Type B pancreatic cell (in vitro differentiated cells): ENCODE measurements at places on chromosomes 16 and 17. TPM values are rescaled to one million over a fixed set of nuclear protein-coding genes. Genes with fewer than 3 reads are reported as not detected.

Gene CSH1
- not detected in 2 replicates for total RNA-seq

Gene TAC4
- total RNA-seq: not detected in 2 replicates

Gene C16orf54
- 2.1 and 3.3 TPM in 2 replicates for total RNA-seq

Gene KIF19
- 2.0 and 2.9 TPM in 2 replicates for total RNA-seq

Gene SRL
- 1.2 TPM in 1 of 2 replicates, not detected in the other for total RNA-seq

Gene TRPV3
- total RNA-seq: 2.3 and 3.4 TPM in 2 replicates

Gene HYDIN
- total RNA-seq: 5.6 and 19.7 TPM in 2 replicates

- DNase-seq: no peak
- no peak overlapping the region for H3K27ac ChIP-seq
- H3K4me3 ChIP-seq: no peak overlapping the region
- H3K4me1 ChIP-seq: peaks cover 19% of the 10 kb centered on the region
- H3K27me3 ChIP-seq: peaks cover 14% of the 10 kb centered on the region
These were observed 41.5 kb upstream of the CDH5 start for GRCh38 chr16:66324815-66325515.

DNA sequence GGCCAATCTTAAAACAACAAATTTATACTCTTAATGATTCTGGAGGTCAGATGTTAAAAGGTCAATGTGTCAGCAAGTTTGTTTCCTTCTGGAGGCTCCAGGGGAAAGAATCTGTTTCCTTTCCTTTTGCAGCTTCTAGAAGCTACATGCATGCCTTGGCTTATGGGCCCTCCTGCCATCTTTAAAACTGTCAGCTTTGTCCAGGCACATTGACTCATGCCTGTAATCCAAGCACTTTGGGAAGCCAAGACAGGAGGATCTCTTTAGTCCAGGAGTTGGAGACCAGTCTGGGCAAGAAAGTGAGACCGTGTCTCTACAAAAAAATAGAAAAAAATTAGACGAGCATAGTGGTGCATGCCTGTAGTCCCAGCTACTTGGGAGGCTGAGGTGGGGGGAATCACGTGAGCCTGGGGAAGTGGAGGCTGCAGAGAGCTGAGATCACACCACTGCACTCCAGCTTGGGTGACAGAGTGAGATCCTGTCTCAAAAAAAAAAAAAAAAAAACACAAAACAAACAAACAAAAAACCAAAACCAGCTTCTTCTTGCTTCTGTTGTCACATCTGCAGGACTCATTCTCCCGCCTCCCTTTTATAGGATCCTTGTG is 58.3 kb downstream of the NOS2 start:
- DNase-seq: no peak
- no peak overlapping the region for H3K27ac ChIP-seq
- H3K4me1 ChIP-seq: no peaks in the 10 kb centered on the region
- no peak overlapping the region for H3K4me3 ChIP-seq
- no peaks in the 10 kb centered on the region for H3K36me3 ChIP-seq
- no peaks in the 10 kb centered on the region for H3K27me3 ChIP-seq

GRCh38 chr16:87016046-87017035 is 300.9 kb downstream of the C16orf95 start:
- H3K27me3 ChIP-seq: peaks cover 26% of the 10 kb centered on the region
- peaks cover 28% of the 10 kb centered on the region for H3K4me1 ChIP-seq
- no peaks in the 10 kb centered on the region for H3K36me3 ChIP-seq
- H3K27ac ChIP-seq: no peak overlapping the region
- no peak for DNase-seq

- H3K27me3 ChIP-seq: peaks cover 21% of the 10 kb centered on the region
- no peaks in the 10 kb centered on the region for H3K36me3 ChIP-seq
- H3K4me1 ChIP-seq: no peaks in the 10 kb centered on the region
- H3K4me3 ChIP-seq: no peak overlapping the region
- no peak for DNase-seq
- no peak overlapping the region for H3K27ac ChIP-seq
These were observed 12.4 kb downstream of the ACE start for GRCh38 chr17:63489291-63489690.

GRCh38 chr16:3266873-3267537 is 10.6 kb upstream of the MEFV start:
- no peak overlapping the region for H3K4me3 ChIP-seq
- DNase-seq: no peak
- no peaks in the 10 kb centered on the region for H3K36me3 ChIP-seq
- H3K4me1 ChIP-seq: peaks cover 4% of the 10 kb centered on the region

- peaks cover 9% of the 10 kb centered on the region for H3K4me1 ChIP-seq
- peak overlapping the region; percentile 33 for H3K27ac ChIP-seq
- no peaks in the 10 kb centered on the region for H3K36me3 ChIP-seq
These were observed 4.8 kb upstream of the THUMPD1 start for GRCh38 chr16:20746461-20746860.

GRCh38 chr16:3735541-3735940 is 18.2 kb upstream of the TRAP1 start:
- peaks cover 44% of the 10 kb centered on the region for H3K36me3 ChIP-seq
- peak overlapping the region; percentile 22 for H3K27ac ChIP-seq
- H3K4me3 ChIP-seq: no peak overlapping the region
- DNase-seq: no peak

DNA sequence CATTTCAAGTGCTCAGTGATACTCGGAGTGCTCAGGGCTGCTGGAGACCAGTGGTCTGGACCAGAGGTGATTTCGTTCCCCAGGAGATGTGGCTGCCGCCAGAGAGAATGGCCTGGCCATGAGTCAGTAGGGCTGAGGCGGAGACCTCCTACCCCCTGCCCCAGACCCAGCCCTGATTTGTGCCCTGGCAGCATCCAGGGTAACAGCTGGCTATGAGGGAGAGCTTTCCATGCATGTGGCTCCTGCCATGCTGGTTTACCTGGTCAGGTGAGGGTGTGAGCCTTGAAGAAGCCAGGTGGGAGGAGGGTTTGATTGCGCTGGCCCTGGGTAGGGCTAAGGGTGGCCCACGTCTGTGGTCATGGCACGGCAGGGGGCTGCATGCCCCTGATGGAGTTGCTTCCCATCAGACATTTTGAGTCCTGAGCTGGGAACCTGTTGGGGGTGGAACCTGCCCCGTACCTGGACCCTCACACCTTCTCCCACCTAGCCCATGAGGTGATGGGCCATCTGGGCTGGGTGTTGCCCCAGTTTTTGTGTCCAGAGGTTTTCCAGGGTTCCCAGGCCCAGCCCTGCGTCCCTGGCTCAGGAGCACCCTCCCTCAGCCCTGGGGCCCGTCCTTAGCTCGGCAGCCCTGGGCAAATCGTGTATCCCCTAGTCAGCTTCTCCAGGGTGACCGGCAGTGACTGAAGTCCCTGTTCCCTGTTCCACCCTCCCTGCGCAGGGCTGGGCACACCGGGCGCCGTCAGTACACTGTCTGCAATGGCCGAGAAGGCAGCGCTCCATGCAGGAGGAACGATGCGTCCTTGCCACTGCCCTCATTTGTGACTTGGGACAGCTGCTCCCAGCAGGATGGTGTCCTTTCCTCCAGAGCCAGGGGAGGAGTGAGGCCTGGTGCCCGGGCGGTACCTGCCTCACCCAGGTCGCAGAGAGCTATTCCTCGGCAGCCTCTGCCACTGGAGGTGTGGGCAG is 9.0 kb upstream of the CSNK1D start:
- DNase-seq: no peak
- no peaks in the 10 kb centered on the region for H3K27me3 ChIP-seq
- H3K4me1 ChIP-seq: peaks cover 20% of the 10 kb centered on the region
- no peak overlapping the region for H3K27ac ChIP-seq
- H3K36me3 ChIP-seq: no peaks in the 10 kb centered on the region

GRCh38 chr16:26295625-26296304 is 604.0 kb downstream of the HS3ST4 start:
- H3K4me1 ChIP-seq: no peaks in the 10 kb centered on the region
- no peak for DNase-seq
- H3K27ac ChIP-seq: no peak overlapping the region
- no peaks in the 10 kb centered on the region for H3K36me3 ChIP-seq

DNA sequence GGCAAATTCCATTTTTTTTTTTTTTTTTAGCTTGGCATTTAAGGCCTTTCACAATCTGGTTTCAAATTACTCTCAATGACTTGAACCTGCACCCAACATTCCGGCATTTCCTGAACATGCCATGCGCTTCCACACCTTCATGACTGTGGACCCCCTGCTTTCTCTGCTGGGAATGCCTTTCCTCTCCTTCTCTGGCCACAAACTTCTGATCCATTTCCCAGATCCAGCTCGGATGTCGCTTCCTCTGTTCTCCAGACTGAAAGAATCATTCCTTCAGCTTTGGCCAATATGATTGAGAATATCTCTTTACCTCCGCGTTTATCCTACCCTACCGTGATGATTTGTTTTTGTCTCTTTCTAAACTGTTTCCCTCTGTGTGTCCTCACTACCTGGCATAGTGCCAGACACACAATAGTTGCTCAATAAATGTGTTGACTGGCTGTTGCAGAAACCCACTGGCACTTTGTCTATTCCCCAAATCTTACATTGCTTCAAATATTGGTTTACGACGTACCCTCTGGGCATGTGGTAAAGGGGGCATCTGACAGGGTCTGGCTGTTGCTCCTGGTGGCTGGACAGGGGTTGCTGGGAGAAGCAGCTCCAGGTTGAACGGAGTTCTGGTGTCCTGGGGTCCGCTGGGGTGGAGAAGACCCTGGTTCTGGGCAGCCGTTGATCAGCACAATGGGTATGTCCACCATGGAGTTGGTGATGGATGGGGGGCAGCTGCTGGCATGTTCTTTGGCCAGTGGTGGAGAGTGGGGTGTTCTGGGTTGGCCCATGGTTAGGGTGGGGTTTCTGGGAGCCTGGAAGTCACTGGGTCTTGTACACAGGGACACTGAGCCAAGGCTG is 14.7 kb downstream of the TNS4 start:
- H3K36me3 ChIP-seq: no peaks in the 10 kb centered on the region
- no peak overlapping the region for H3K4me3 ChIP-seq
- no peak for DNase-seq
- peaks cover 3% of the 10 kb centered on the region for H3K27me3 ChIP-seq
- H3K27ac ChIP-seq: peak overlapping the region; percentile 90

- no peak for DNase-seq
- H3K36me3 ChIP-seq: peaks cover 12% of the 10 kb centered on the region
- H3K27ac ChIP-seq: no peak overlapping the region
- no peak overlapping the region for H3K4me3 ChIP-seq
These were observed 32.3 kb downstream of the TRPV2 start for GRCh38 chr17:16447676-16448075.

DNA sequence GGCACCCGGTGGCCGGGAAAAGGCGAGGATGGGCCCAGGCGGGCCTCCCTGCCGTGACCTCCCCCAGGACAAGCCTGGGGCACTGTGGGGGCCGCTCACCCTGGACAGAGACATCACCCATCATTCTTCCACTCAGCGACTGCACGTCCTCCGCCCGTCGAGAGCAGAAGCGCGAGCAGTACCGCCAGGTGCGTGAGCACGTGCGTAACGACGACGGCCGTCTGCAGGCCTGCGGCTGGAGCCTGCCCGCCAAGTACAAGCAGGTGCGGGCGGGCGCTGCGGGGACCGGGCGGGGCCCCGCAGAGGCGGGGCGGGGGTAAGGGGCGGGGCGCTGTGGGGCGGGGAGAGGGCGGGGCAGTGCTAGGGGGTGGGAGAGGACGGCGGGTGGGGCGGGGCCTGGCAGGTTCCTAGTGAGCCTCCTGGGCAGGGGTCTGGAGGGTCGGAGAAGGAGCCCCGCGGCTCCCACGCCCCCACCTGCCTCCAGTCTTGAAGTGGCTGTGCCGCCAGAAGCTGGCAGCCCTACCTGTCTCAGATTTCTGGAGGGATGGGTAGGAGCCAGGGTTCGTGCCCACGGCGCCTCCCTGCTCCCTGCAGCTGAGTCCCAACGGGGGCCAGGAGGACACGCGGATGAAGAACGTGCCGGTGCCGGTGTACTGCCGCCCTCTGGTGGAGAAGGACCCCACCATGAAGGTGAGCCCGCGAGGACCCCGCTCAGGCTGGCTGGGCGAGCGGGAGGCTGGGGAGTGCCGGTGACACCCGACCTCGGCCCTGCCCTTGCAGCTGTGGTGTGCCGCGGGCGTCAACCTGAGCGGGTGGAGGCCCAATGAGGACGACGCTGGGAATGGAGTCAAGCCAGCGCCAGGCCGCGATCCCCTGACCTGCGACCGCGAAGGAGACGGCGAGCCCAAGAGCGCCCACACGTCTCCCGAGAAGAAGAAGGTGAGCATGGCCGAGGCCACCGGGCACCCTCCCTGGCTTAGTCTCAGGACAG is 7.5 kb downstream of the NME3 start:
- no peaks in the 10 kb centered on the region for H3K27me3 ChIP-seq
- no peaks in the 10 kb centered on the region for H3K36me3 ChIP-seq
- H3K27ac ChIP-seq: no peak overlapping the region
- DNase-seq: no peak
- no peaks in the 10 kb centered on the region for H3K4me1 ChIP-seq

GRCh38 chr17:8087075-8087951 is at the start of gene ALOX12B:
Gene ALOX12B (minus strand): TSS chr17:8087716. CDS start chr17:8087442, 274 bp downstream.
- peaks cover 71% of the 10 kb centered on the region for H3K27me3 ChIP-seq
- no peak within 1 kb of the TSS for H3K27ac ChIP-seq
- no peaks in the 10 kb centered on the region for H3K36me3 ChIP-seq

GRCh38 chr17:40878044-40878443 is 7.0 kb downstream of the KRT20 start:
- H3K27me3 ChIP-seq: no peaks in the 10 kb centered on the region
- peak overlapping the region; percentile 53 for H3K27ac ChIP-seq
- DNase-seq: no peak
- no peaks in the 10 kb centered on the region for H3K36me3 ChIP-seq
- H3K4me3 ChIP-seq: no peak overlapping the region

DNA sequence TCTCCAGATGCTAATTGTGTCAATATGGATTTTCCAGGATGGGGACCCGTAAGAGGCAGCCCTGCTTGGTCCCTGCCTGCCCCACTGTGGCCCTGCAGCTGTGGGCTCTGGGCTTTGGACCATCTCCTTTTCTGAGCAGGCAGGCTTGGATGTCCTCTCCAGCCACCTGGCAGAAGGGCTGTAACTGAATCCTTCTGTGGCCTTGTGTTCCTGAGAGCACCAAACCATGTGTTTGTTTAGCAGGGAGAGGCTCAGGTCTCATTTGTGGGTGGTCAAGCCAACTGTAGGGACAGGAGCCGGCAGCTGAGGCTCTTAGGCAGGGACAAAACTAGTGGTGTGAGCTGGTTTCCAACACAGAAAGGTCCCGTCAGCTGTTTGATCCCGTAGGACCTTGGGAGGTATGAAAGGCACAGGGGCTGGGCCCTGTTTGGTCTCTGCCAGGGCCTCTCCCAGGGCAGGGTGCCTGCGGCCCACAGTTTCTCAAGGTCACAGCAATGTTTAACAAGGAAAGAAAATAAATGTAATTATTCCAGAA is 18.5 kb downstream of the SEC14L5 start:
- no peaks in the 10 kb centered on the region for H3K36me3 ChIP-seq
- no peak for DNase-seq
- H3K27me3 ChIP-seq: peaks cover 13% of the 10 kb centered on the region
- H3K27ac ChIP-seq: no peak overlapping the region

GRCh38 chr16:89275284-89275584 is 57.7 kb downstream of the ZNF778 start:
- H3K4me3 ChIP-seq: no peak overlapping the region
- H3K27me3 ChIP-seq: no peaks in the 10 kb centered on the region
- H3K36me3 ChIP-seq: peaks cover 17% of the 10 kb centered on the region
- no peaks in the 10 kb centered on the region for H3K4me1 ChIP-seq
- no peak overlapping the region for H3K27ac ChIP-seq
- DNase-seq: no peak
